AG08396 (cell line): ENCODE measurements at places on chromosomes 7 and 10.

- peak; percentile 26 for DNase-seq
Observed at GRCh38 chr10:42783181-42783549, 570 bp downstream of the BMS1 start.

DNA sequence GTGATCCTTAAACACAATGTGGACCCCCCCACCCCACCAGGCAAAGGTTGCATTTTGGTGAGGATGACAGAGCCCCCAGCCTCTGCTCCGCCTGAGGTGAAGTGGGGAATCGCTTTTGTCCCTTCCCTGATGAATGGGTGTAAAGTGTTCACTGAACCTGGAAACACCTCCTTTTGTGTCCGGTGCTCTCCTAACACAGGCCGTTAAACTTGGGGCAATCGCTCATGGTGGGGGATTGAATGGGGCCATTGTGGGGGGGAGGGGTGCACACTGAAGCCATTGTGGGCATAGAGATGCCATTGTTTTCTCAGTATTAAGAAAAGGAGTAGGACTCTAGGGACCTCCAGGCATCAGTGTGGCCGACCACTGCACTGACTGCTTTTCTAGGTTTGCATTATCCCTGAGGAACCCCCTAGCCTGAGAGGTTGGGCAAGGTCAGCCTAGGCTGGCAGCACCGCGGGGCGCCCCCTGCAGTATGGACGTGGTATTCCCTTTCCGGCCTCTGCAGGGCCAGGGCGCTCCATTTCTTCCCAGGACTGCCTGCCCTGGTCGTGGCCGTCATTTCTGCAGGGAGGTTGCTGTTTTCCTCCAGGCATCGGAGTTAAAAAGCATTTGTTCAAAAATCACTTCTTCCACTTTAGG is 158.3 kb downstream of the TCF7L2 start:
- DNase-seq, result no peak

DNA sequence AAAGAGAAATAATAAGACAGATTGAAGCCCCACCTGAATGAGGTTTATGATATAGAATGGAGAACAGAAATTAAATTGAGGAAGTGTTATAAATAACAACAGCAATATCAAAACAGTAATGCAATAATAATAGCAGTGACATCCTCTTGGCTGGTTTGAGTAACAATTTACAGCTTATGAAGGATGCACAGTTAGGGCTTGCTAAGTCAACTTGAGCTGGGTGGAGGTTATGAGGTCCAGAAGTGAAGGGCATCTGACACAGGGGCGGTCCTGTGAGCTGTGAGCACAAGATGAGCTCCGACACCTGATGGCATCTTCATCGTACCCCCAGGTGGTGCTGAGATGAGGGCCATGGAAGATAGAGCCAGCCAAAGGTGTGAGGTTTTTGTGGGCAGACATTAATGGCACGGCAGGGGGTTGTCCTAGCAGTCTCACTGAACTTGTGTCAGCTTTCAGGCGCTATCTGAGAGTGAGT is 30.5 kb downstream of the ARHGAP22 start:
- DNase-seq, result no peak

GRCh38 chr7:155580367-155580766 is 34.0 kb upstream of the CNPY1 start:
- no peak for DNase-seq

GRCh38 chr10:27188259-27188658 is 33.1 kb downstream of the MASTL start:
- DNase-seq, result no peak

- DNase-seq, result no peak
Observed at GRCh38 chr10:100129424-100129823, 47.8 kb upstream of the CPN1 start.

- DNase-seq, result no peak
Observed at GRCh38 chr7:26543951-26544350, 252.3 kb downstream of the SNX10 start.

GRCh38 chr7:119572132-119572531 is 700.8 kb upstream of the KCND2 start:
- no peak for DNase-seq

DNA sequence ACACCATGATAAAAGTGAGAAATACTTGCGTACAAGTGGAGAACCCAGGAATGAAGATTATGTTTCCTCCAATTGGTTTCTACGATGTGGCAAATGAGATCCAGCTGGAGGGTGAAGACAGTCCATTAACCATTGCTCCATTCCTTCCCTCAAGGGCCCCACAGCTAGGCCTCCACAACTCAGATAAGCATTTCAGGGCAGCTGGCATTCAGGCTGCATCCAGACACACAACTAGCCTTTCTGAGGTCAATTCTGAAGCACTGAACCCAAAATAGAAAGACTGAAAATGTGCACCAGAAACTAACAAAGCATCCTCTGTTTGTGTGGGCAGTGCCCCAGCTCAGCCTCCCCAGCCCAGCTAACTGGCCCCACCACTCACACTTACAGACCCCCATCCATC is 94.8 kb downstream of the GSAP start:
- DNase-seq, result no peak

DNA sequence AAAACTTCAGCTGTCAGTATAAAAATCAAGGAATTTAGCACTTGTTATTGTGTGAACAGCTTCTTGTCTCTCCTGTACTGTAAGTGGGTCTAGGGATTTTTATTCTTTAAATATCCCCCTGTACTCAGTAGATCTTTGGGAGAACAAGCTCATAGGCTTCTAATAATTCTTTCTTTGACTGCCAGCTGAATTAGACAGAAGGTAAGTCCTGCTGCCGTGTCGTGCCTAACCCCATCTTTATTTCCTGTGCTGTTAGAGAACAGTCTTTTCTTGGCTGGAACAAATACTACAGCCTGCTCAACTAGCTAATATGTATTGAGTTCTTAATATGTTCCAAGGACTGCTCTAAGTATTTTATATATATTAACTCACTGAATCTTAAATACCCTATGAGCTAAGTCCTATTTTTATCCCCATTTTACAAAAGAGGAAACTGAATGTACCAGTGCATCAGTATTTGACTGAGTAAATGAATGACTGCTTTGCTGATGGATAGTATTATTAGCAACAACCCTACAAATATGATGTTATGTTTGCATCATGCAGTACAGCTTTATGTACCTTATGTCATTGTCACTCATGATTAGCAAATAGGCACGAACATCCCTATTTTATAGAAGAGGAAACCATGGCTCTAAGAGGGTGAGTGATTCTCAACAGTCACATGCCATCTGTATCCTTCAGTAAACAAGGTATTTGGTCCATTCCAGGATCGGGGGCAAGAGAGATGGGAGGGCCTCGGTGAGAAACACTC is 5.5 kb upstream of the DUSP5 start:
- no peak for DNase-seq

DNA sequence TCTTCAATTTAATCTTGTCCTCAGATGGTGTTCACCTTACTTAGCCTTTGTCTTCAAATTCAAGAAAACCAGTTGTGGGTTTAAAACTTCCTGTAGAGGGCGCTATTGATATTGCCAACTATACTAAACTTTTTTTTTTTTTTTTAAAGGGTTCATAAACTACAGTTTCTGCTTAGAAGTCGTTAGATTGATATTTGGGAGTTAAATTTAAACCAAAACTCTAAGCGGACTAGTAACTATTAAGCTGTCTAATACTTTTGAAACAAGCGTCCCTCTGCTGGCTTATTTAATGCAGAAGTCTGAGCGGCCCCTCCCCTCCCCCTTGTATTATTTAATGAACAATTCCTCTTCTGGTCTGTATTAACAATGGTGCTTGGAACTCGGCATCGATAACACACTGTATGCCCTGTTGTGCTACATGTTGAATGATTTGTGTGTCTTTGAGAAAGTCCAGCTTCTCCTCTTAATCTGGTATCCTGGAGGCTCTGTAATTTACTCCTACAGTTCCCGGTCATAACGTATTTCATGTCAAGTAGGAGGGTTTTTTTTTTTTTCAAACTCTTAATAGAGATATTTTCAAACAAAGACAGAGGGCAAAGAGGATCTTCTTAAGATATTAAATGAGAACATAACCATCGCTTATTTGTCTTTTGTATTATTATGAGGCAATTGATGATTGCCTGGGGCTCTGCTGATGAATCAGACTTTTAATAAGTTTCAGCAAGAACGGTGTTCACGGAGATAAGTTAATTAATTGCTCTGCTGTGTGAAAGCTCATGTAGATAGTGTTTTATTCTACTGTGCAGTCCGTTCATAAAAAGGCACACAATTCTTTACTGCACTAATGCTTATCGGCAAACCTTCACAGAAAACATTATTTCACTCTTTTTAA is 22.6 kb upstream of the CREB5 start:
- peak; percentile 7 for DNase-seq

GRCh38 chr10:74645692-74646091 is 180.7 kb upstream of the KAT6B start:
- no peak for DNase-seq

DNA sequence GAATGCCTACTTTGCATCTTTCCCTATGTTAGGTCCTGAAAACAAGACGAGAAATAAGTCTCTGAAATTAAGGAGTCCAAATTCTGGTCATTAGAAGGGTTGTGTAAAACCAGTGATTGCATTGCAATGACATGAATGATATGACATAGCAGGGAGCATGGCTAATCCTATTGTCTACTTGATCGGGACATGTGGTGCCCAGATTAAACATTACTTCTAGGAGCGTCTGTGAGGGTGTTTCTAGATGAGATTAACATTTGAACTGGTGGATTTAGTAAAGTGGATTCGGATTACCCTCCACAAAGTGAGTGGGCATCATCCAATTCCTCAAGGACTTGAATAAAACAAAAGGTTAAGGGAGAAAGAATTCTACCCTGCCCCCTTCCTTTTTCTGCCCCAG is 434.9 kb upstream of the KLF6 start:
- DNase-seq, result no peak

DNA sequence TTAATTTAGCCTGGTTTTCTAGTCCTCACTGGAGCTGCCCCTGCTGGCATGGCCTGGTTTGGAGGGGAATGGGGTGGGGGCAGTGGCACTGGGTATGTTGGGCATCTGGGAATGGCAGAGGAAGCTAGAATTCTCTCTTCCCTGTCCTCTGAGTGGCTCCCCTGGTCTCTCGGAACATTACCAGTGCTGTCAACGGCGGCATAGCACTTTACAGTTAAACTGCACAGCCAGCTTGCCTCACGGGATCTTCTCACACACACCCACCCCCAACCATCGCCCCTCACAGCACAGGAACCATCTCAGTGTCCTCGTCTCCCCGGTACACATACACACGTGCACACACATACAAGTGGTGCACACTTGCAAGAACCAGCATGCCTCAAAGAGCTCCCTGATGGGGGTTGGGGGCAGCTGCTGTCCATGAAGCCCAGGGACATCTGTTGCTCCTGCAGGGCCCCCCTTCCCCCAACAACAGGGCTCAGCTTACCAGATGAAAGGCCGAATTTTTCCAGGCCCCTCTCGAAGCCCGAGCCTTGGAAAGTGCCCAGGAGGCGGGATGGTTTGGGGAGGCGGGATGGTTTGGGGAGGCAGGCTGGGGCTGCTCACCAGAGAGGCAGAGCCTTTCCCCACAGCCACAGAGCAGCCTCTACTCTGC is 41.0 kb downstream of the TSPAN15 start:
- no peak for DNase-seq

GRCh38 chr7:80014511-80014910 is 120.1 kb upstream of the GNAI1 start:
- DNase-seq, result no peak

DNA sequence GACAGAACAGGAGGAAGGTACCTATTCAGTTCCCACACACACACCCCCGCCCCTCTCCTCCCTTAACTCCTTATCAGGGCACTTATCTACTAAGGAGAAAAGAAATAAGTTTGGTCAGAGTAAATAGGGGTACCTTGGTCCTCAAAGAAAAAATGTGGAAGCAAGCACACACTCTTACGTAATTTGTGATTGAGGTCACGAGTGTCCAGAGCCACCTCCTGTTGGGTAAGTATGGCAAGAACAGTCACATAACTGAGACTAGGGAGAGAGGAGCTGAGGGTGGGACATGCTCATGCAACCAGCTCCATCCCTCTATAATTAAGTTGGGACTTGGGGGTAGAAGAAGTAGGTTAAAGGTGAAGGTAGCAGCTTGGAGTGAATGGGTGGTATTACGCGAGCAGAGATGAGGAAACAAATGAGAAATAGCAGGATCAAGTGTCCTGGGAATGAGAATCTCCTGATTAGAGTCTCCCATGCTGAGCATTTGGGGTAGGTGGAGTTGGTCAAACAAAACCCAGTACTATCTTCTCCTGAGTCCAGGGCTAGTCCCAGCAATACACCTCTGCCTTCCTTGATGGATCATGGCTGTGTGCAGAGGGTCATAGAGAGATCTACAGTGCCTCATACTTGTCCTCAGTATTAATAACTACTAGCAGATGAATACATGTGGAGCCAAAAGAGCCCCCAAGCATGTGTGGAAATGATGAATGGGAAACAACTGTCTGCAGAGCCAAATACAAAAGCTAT is 77.1 kb downstream of the GSAP start:
- DNase-seq, result no peak

DNA sequence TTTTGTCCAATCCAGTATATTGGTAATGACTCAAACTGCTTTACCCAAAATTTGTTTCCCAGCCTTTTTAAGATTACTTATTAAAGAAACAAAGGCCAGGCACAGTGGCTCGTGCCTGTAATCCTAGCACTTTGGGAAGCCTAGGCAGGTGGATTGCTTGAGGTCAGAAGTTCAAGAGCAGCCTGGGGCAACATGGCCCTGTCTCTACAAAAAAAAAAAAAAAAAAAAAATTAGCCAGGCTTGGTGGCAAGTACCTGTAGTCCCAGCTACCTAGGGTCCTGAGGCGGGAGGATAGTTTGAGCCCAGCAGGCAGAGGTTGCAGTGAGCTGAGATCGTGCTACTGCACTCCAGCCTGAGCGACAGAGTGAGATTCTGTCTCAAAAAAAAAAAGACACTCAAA is 7.0 kb upstream of the ARHGAP12 start:
- DNase-seq, result no peak

GRCh38 chr7:32043688-32044087 is 26.5 kb downstream of the PDE1C start:
- no peak for DNase-seq

DNA sequence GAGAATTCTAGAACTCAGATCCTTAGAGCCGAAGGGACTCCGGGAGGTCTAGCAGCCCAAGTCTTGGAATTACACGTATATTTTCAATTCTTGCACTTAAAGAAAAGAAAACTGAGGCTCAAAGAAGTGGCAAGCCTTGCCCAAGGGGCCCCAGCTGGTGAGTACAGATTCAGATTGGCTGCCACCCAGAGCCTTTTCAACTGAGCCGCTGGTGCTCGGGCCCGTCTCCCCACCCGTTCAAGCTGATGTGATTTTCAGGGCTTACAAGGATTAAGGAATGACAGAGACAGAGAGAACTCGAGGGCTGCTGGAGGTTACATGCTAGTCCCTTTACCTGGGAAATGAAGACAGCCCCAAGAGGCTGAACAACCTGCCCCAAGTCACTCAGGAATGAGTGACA is 117.8 kb downstream of the ABLIM1 start:
- no peak for DNase-seq

DNA sequence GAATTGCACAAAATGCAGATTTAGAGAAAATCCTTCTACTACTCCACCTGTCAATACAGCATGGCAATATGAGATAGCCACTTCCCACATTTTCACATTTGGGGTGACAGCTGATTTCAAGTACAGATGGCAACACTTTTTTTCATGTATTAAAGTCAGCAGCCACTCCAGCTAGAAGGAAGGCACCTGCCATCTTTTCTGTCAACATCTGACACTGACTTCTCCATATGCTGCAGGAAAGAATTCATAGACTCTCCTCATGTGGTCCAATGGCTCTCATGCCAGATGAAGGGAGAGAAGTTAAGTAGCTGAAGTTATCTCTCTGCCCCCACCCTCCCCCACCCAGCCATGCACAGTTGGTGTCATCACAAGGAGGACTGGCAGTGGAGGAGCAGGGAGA is 912.0 kb downstream of the SORCS1 start:
- DNase-seq, result no peak

- DNase-seq, result no peak
Observed at GRCh38 chr7:150365194-150365593, 3.4 kb upstream of the REPIN1 start.

- DNase-seq, result no peak
Observed at GRCh38 chr10:94680544-94680943, 3.0 kb upstream of the CYP2C18 start.
